ENCODE measurements at places on chromosomes 2 and 18.

DNA sequence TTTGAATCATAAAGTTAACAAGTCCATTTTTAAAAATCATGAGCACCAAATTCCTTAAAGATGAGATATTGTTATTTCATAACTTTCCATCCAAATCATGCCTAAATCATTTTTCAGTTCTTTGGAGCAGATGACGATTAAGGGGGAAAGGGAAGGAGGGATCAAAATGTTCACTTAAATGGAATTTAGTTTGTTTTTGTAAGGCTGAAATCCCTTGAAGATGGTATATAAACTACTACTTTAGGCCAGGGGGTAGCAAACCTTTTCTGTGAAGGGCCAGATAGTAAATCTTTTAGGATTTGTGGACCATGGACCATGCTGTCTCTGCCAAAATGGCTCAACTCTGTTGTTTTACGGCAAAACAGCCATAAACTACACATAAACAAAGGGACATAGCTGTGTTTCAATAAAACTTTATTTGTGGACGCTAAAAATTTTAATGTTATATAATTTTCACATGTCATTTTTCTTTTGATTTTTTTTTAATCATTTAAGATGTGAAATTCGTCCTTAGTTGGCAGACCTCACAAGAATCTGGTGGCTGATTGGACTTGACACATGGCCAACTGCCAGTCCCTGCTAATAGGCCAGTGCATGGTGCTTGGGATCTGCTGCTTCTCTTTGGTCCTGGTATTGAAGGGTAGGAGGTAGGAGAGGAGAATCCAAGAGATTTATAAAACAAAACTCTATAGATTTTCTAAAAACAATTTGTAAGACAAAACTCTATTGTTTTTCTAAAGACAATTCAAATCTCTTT, 52.0 kb upstream of the RTN4 start:
- no peak for DNase-seq

DNA sequence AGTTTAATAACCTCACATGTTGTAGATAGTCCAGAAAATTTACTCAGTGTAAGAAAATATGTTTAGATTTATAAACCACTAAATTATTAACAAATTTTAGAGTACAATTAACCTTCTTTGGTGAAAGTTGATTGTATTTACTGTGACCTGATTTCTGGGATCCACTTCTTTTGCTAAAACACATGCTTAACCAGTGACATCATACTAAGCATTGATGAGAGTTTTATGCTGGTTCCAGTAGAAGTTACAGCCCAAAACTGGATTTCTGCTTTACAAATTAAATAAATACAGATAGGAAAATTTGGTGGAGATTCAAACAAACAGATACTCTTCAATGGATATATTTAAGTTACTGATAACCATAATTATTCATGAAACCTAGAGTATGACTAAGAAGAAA, 40.9 kb downstream of the RBBP8 start:
- DNase-seq = peak; percentile 22

DNA sequence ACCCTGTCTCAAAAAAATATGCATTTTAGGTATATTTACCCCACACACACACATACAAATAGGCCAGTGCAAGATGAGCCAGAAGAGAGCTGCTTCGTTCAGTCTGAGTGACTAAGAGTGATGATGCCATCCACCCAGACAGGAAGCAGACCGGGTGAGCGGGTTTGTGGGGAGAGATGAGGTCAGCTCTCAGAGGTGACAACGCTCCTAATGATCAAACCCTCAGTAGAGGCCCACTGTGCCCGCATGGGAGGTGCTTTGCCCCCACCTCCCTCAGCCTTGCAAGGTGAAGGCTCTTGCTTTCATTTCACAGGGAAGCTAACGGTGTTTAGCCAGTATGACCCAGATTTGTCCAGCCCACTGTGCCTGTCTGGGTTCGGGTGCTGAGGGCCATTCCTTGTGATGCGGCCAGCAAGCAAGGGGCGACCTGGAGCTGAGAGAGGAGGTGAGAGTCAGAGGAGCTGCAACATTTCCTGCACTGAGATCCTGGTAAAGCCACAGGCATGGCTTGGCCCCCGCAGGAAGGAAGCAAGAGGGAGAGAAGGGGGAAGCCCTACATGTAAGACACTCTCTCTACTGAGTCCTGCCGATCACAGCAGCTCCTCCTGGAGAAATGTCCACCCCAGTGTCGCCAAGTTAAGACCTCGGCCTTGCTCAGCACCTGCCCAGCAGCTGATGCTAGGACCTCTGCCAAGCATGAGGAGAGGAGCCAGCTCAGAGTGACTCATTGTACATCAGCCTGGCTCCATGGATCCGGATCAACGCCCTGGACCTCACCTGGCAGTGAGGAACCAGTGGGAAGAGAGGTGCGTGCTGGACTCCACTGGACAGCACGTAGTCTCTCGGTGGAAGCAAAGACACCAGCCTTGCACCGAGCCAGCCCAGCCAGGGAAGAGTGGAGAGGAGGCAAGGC, 37.0 kb downstream of the NIFK start:
- peak; percentile 99 for DNase-seq

- no peak for DNase-seq
Observed at GRCh38 chr2:224847381-224847780, 131.2 kb upstream of the CCDC195 start.

GRCh38 chr2:190809139-190809764, 71.4 kb upstream of the GLS start:
- peak; percentile 47 for DNase-seq

DNA sequence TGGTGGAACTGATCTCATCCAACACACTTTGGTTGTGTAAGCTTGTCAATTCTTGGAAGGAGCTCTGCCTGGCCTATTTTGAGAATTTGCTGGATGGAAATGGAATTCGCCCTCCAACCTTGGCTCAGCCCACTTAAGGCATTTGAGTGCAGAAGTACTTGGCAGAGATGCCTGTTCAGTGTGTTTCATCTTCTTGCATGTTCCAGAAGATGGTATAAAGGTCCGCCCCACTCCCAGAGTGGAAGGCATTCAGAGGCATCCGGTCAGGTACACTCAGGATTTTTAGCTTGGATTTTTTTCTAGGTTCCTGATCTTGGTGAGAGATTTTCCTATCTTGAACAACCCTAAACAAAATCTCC, 61.3 kb upstream of the TXNDC2 start:
- DNase-seq = no peak

DNA sequence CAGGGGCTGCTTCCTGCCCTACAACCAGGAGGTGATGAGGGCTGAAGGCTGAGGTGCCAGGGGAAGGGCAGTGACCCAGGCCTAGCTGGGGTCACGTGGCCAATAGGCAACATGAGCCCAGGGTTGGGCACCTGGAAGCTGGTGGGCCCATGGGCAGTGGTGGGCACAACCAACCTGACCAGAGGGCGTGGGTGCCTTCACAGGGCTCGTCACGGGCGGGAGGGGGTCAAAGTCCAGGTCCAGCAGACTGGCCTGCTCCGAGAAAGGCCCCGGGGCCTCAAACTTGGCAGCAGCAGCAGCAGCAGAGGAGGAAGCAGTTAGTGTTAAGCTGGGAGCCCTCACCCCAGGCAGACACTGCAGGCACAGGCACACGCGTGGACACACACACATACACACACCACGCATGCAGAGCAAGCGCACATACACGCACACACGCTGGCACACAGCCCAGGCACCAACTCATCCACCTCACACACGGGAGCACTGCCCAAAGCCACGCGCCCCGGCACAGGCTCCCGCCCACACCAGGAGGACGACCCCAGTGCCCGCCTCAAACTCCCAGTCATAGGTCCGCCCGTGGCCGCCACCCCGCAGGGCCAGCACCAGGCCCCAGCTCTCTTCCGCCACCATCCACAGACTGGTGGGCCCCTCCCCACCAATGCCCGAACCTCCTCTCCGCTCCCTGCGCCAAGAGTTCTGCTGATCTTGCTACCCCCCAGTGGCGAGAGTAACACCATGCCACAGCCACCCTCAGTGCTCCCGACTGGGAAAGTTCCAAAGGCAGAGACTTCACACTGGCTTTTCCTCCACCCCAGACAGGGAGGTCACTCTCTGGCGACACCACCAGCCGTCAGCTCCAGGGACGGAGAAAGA, 53.0 kb downstream of the BIN1 start:
- DNase-seq = peak; percentile 22

- DNase-seq = no peak
Observed at GRCh38 chr18:74436158-74436769, 20.8 kb downstream of the DIPK1C start.

DNA sequence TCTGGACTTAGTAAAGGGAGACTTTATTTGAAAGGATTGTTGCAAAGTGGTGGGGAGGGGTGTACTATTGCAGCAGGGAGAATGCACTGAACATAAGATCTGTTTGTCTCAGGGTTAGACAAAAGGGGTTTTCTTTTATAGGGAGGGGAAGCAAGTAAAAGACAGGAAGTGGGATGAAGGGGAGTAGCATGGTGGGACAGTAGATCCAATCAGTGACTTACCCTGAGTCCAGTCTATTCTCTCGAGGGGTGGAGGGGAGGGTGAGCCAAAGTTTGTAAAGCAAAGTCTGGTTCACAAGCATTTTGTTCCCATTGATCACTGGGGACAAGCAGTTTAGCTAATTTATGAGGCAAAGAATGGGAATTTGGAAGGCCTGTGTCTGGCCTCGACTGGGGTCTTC, 35.0 kb upstream of the CYP27C1 start:
- DNase-seq = no peak
